A172 (cell line): ENCODE measurements at places on chromosomes 12 and 14.

- no peak for DNase-seq
These were observed 39.1 kb downstream of the PPP1R12A start for GRCh38 chr12:79895804-79896203.

DNA sequence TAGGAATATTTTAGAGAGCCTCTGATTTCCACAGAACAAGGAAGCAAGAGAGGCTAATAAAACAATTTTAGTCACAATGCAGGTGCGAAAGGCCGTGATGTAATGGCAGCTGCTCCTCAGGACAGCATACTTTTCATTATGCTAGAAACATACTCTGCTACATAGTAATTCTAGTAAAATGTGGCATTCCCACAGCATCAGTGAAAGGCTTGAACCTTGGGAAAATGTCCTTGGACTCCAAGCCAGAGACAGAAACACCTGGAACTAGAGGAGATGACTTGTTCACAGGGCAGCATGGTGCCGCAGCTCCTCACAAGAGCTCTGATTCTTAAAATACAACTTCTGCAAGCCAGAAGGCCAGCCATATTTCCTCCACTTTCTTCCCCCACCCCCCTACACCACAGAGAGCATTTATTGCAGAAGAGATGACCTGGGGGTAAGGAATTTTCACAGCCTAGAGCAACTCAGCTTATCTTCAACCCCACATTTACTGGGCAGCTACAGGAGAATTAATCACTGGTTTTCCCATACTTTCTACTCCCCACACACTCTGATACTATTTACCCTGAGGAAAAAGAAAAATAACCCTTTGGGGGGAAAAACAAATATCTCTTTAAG, 15.8 kb downstream of the ABCC9 start:
- no peak for DNase-seq

- no peak for DNase-seq
These were observed 1.9 kb downstream of the ARHGDIB start for GRCh38 chr12:14959463-14959862.

DNA sequence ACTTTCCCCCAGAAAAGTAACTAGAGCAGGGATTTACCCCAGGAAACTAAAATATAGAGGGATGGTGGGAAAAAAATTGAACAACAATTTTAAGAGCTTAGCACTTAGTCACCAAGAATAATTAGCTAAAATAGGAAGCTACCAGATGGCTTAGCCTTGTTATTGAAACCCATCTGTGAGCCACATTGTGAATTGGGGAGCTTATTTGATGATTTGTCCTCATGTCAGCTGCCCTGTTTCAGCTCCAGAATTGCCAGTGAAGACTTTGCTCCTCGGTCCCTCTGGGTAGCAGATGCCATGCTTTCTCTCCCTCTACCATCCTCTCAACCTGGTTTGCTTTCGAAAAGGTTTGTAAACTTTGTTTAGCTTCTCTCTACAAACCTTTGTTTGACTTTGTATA, 67.7 kb upstream of the PTHLH start:
- DNase-seq, result no peak

DNA sequence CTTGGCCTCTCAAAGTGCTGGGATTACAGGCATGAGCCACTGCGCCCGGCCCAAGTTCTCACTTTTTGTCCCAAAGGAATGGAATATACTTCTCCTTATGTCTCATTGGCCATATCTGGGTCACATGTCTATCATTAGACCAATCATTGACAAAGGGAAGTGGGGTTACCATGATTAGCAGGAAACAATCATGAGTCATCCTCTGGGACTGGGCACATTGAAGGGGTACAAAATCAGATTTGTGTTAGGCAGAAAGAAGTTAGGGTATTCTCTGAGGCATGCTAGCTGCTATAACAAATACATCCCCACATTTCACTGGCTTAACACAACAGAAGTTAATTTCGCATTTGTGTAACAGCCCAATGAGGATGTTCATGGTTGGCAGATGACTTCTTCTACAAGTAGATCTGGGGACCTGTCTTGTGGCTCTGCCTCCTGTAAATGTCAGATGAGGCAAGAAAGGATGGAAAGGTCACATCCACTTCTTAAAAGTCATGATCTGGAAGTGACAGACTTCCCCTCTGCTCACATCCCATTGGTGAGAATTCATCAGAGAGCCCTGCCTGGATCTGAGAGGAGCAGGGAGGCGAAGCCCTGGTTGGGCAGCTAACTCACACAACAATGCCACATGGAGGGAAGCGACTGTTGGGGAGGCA, 3.1 kb downstream of the CCDC63 start:
- no peak for DNase-seq

DNA sequence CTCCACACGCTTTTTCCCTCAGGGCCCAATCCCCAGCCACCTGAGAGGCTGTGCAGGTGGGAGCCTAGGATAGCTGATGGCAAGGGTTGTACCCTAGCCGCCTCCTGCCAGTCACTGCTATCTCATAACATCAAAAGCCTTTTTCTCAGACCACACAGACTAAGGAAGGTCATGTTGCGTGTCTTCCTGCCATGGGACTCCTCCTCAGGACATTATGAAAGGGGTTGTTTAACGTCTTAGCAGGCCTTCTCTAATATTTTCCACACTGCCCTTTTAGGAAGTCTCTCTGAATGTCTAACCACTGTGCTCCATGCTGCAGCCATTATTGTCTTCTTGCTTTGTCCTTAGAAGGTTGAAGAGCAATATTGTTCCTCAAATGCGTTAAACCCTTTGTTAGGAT, 7.6 kb upstream of the SMUG1 start:
- DNase-seq, result no peak

DNA sequence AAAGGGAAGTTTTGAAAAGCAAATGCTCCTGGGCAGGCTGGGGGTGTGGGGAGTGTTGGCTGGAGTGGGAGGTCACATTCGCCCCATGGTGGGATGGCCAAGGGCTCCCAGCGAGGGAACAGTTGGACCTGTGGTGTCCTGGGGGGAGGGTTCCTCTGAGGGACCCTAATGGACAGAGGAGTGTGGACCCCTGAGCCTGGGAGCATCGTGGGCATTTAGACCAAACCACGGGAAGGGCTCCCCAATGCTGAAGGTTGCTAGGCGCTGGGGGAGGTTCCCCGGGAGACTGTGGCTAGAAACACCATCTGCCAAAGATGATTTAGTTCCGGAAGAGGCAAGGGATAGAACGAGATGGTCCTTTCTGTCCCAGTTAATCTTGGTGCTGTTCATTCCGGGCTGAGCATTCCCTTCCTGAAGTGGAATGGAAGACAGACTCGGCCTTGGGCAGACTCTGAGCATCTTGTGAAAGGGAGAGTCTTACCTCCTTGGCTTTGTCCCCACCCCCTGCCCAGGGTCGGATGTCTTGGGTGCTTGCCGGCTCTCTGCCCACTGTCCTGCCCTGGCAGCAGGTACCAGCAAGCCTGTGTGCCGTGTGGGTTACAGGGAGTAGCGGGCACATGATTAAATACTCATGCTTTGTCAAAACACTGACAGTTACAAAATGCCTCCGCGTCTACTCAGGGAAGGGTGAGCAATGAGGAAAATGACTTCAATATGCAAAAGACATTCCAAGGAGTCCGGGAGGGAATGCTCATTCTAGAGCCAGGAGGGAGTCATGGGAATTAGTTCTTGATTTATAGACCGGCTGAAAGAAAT, 215.9 kb downstream of the CACNA1C start:
- DNase-seq, result peak; percentile 82

- DNase-seq, result no peak
These were observed 8.2 kb upstream of the TRPV4 start for GRCh38 chr12:109841356-109841755.
